ENCODE measurements at places on chromosomes 6 and 20.

DNA sequence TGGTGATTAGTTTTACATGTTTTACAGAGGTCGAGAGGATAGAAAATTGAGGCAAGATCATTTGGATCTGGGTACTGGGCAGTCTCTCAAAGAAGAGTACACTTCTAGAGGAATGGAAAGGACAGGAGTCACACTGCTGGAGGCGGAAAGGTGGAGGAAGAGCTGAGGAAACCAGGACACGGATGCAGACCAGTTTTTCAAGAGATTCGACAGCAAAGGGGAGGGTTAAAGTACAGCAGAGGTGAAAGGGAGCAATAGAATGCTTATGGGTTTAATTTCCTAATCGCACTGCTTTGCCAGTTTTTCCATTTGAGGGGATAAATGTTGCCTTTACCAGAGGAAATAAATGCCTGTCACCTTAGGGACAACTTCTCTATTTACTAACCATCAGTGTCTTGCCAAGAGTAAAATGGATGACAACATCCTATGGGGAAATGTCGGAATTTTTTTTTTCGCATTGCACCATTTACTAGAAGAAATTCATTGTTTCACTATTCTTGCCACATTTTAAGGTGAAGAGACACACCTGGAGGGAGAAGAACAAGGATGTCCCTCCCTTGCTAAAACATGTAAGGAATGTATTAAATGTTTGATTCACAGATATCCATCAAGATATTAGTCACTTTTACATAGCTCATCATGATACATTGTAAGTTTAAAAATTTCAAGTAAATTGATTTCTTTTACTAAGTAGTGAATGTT, 226.6 kb downstream of the COL12A1 start:
- DNase-seq = no peak

DNA sequence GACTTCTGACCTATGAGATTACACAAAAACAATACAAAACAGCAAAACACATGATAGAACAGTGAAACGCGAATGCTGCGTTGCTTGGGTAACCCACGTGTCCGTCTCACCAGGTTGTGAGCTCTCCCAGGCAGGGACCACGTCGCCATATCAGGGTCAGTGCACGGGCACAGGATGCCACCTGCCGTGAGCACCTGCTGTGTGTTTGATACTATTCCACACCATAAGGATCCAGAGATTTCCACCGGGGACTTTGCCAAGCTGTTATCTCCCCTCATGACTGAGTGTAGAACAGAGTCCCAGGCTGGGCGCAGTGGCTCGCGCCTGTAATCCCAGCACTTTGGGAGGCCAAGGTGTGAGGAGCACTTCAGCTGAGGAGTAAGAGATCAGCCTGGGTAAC, 288.0 kb downstream of the BMP7 start:
- no peak for DNase-seq

DNA sequence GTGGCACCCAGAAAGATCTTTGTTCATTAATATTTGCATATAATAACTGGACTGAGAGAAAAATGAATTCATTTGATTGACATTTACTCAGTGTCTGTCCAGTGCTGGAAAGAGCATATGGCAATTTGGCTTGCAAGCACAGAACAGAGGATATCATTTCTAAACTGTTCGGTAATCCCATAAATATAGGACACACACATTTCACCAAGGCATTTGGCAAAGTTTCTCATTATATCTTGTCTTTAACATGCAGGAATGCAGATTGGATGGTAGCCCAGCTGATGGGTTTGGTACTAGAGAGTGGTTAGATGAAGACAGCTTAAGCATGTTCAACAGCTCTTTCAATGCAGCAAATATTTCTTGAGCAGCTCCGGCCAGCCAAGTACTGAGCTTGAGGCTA, 259.2 kb downstream of the PRKN start:
- DNase-seq = no peak

GRCh38 chr6:90053614-90054013, 159.3 kb downstream of the GJA10 start:
- no peak for DNase-seq

- DNase-seq = no peak
These were observed 119.6 kb upstream of the EDN1 start for GRCh38 chr6:12170351-12171092.

- peak; percentile 64 for DNase-seq
These were observed 191.1 kb downstream of the SAMD5 start for GRCh38 chr6:147699637-147700036.

DNA sequence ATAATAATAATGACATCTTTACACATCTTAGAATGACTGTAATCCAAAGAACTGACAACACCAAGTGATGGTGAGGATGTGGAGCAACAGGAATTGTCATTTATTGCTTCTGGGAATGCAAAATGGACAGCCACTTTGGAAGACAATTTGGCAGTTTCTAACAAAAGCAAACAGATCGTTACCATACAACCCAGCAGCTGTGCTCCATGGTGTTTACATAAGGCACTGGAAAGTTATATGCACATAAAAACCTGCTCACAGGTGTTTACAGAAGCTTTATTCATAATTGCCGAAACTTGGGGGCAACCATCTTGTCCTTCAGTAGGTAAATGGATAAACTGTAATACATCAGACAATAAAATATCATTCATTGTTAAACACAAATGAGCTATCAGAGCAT, 18.3 kb upstream of the ASF1A start:
- DNase-seq = no peak

All from brain microvascular endothelial cell (primary cell).